ENCODE measurements at places on chromosomes 1 and 21.

DNA sequence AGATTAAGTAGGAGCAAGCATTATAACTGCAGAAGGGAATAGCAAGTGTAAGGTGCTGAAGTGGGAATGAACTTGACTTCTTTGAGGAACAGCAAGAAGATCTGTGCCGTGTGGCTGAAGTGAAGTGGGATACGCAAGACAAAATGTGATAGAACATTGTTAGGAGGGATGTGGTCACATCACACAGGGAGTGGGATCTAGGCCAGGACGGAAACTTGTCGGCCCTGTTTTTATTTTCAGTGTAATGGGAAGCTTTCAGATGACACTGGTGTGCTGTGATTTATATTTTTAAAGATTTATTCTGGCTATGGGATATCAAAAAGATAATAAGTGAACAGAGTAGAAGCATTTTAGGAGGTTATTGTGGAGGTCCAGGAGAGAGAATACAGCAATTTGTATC lies 116.4 kb downstream of the PLA2G4A start:
- no peak for DNase-seq

DNA sequence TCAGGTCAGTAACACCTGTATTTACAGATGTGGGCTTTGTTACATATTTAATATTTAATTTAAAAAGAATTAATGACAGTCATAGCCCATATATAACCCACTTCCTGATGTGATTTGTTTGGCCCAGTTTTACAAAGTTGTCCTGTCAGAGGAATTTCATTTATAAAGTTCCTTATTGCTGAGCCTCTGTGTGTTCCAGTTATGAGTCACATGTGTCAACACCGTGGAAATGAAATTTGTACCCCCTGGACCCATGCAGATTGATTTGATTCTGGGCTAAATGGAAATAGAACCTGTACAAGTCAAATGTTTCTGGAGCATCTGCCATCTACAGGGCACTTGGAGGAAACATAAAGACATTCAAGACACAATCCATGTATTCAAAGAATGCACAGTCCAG lies 149.2 kb downstream of the CACNA1E start:
- DNase-seq, result no peak

- DNase-seq, result no peak
These were observed 118.4 kb downstream of the HIVEP3 start for GRCh38 chr1:41800311-41800829.

- DNase-seq, result peak; percentile 61
These were observed 17.2 kb downstream of the HENMT1 start for GRCh38 chr1:108643492-108644335.

- DNase-seq, result no peak
These were observed 4.0 kb downstream of the TEX50 start for GRCh38 chr1:173639102-173639501.

- no peak for DNase-seq
These were observed 99.0 kb downstream of the KCNK2 start for GRCh38 chr1:215181518-215181917.

DNA sequence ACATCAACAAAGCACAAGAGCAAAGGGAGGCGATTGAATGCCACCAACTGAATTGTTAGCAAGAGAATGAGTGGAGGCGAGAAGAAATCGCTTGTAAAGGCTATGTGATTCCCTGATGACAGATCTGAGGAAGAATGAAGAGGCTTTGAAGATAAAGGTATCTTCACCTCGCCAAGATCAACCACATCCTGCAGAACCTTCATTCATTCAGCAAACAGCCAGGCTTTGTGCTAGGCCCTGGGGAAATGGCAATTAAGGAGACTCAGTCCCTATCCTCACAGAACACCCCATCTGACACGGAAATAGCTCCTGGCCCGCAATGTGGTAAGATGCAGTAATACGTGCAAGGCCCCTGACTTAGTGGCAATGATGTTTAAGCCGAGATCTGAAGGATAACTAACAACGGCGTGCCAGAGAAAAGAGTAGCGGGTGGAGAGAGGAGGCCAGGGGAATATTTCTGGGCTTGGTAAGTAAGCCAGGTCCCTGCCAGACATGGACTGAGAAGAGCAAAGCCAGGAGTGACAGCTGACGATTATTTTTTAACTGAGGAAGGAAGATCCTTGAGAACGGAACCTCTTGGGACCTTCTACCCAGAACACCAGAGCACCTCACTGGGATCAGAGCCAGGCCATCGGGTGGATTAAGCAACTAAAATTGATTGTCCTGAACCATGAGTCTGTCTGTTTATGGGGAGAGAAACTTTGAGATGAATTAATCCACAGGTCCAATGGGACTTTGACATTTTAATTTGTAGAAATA lies 4.6 kb upstream of the VSIG8 start:
- DNase-seq, result no peak

GRCh38 chr1:169102567-169102966 lies 3.9 kb upstream of the ATP1B1 start:
- DNase-seq, result peak; percentile 73

- no peak for DNase-seq
These were observed 303.7 kb downstream of the HLX start for GRCh38 chr1:221182791-221183533.

GRCh38 chr1:159338018-159338417 lies 35.9 kb downstream of the FCER1A start:
- no peak for DNase-seq

DNA sequence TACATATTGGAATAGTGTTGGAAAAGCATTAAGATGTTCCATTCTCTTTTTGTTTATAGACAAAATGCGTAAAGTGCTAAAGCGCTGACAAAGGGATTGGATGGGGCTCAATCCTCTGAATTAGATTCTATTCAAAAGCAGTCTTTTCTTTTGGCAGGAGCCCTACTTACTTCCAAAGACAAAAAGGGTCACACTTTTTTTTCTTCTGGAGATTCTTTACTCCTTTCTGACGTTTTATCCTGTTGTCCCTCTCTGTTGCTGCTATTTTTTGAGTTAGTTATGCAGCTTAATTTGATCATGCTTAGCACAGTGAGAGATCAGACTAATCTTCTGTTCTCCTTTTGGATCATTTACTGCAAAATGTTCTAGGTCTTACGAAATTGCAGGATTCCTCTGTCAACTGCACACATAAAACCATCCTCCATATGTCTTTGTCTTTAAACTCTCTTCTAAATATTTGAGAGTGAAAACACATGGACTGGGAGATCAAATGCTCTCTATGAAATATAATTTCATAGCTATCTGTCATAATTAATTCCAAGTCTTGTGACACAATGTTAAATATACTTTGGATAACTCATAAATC lies 656.4 kb upstream of the ADGRL2 start:
- no peak for DNase-seq

DNA sequence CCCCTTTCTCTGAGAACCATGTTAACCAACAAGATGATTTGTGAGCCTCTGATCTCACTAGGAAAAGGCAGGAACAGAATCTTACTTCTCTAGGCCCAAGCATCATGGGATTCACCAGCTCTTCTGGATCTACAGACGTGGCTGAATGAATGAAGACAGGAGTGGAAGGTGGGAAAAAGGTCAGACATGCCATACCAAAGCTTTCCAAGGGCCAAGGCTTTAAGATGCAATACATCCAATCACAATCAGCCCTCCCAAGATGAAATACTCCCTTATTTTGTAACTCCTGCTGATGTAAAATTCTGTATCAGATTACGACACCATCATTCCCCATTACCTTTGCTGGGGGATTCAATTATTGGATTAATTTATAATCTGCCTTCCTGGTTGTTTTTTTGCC lies 80.9 kb downstream of the SSBP3 start:
- no peak for DNase-seq

DNA sequence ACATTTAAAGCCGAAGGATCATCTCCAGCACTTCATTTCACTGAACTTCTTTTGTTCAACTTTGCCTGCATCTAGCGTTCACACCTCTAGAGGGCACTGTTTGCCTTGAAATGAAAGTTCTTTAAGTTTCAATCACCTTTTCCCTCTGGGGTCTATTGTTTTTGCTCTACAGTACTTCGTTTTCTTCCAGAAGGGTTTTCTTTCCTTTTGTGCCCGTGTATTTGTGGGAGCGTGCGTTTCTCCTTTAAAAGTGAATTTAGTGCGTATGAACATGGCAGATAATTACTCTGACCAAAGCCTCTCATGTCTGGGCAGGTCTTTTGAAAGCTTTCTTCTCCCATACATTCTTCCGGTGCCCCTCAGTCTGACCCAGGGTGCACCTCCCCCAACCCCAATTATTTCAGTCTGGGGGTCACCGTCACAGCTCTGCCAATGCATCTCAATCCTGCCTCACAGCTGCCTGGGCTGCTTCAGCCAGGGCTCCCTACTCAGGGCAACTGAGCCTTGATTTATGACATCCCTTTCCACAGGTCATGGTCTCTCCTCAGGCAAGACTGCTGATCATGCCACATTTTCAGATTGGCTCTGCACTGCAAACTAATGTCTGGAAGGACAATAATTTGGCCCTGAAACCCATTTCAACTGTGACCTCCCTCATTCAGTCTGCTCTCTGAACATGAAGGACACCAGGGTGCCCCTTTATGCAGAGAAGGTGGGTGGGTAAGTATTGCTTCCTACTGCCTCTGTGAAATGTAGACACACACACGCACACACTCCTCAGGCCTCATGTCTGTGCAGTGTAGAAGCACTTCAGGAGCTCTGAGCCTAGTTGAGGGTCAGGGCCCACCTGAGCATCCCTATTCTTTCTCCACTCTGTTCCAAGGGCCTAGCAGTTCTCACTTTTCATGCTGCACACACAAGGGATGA lies 88.6 kb downstream of the NUF2 start:
- DNase-seq, result peak; percentile 33

DNA sequence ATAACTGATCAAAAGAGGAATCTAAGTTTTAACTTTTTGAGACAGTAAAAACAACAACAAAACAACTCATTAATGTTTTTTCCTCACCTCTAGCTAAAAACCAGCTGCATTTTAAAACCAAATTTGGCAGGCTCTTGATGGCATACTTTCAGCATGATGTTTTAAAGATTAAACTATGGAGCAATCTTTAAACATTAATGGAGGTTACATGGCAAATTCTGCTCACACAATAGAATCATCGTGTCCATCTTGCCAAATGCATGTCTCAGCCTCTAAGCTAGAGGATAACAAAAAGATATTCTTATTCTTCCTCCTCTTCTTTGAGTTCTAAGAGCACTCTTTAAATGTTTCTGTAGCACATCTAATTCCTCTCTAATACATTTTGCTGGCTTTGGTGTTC lies 579.8 kb upstream of the PKN2 start:
- no peak for DNase-seq

DNA sequence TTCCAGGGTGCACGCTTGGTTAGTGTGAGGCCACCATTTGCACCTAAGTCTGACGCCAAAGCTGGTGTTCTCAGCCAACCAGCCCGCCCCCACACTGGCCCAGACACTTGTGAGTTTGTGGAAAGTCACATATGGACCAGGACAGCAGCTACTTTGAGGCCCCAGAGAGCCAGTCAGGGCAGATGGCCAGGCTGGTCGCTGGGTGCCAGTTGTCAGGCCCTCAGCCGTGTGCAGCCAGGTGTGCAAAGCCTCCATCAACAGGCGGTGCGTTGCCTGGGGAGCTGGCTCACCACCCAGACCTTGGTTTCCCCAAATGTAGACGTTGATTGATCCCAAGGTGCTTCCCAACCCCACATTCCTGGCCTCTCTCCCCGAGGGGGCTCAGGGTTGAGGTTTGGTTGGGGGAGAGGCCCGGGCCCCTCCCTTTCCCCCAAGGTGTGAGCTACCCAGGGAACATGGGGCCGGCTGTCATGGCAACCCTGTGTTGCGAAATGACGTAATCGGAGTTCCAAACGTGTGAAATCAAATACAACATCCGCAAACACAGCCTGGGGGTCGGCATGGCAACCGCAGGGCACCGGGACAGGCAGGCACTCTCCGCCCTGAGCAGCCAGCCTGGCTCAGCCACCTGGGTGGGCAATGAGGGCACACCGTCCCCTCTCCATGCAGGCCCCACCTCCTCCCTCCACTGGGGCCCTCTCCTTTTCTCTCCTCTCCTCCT lies 42.2 kb upstream of the WNT4 start:
- DNase-seq, result peak; percentile 50

GRCh38 chr1:77388661-77389060 lies 106.8 kb downstream of the AK5 start:
- DNase-seq, result no peak

- no peak for DNase-seq
These were observed 223.6 kb downstream of the LRRC7 start for GRCh38 chr1:69791311-69791710.

- no peak for DNase-seq
These were observed 35.0 kb downstream of the BATF3 start for GRCh38 chr1:212664409-212665199.

GRCh38 chr1:83942914-83943313 lies 56.0 kb downstream of the TTLL7 start:
- DNase-seq, result peak; percentile 26

DNA sequence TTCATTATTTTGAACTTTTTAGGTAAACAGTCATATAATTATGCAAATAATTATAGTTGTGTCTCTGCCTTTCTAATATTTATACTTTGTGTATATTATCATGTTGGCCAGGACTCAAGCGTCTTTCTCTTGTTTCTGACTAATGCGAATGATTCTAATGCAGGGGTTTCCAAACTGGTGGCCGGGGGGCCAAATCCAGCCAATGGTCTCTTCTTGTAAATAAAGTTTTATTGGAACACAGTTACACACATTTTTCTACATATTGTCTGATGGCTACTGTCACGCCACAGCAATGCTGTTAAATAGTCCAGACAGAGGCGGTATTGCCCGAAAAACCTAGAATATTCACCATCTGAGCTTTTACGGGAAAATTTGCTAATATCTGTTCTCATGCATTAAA lies 8.9 kb upstream of the POFUT2 start:
- DNase-seq, result no peak

GRCh38 chr1:3015269-3015635 lies 6.0 kb upstream of the ACTRT2 start:
- no peak for DNase-seq

DNA sequence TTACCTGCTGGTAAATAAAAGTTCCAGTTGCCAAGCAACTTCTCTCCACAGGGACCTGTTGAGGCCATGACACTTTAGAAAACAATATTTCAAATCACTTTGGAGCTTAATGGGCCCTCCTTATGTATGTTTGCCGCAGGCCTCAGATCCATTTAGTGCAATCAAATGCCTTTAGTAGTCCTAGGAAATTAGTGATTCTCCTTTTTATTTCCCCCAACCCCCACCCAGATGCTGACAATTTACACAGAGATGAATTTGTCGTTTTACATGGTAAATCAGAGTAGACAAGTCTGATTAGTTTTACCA lies 83.6 kb downstream of the CLIC4 start:
- no peak for DNase-seq

- no peak for DNase-seq
These were observed 5.9 kb downstream of the PRRX1 start for GRCh38 chr1:170669586-170670530.

GRCh38 chr1:206739411-206740076 lies 31.0 kb upstream of the IL19 start:
- DNase-seq, result no peak

- DNase-seq, result peak; percentile 64
These were observed 835 bp downstream of the PGM1 start for GRCh38 chr1:63593886-63594605.

GRCh38 chr1:22250724-22251123 lies 107.8 kb upstream of the WNT4 start:
- DNase-seq, result peak; percentile 82

GRCh38 chr1:170356585-170356984 lies 175.4 kb upstream of the GORAB start:
- DNase-seq, result no peak
